Myocyte (in vitro differentiated cells): ENCODE measurements at places on chromosomes 12 and 14.

DNA sequence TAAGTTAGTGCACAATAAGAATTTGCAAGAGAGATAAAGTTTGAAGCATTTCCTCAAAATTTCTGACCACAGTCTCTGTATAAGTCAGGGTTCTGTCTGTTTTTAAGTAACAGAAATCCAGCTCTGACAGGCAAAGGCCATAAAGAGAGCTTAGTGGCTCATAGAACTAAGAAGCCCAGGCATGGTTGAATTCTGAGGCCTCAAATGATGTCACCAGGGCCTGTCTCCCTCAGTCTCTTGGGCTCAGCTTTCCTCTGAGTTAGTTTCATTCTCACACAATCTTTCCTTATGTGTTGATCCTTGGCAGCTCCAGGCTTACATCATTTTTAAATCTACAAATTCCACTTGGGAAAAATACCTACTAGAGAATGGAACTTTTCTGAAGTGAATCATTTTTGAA, 173.4 kb upstream of the ATP2B1 start:
- DNase-seq, result peak; percentile 78

GRCh38 chr14:101001311-101002069, 98.0 kb upstream of the RTL1 start:
- DNase-seq, result no peak

GRCh38 chr14:62079038-62079437, 316.8 kb downstream of the SNAPC1 start:
- no peak for DNase-seq

DNA sequence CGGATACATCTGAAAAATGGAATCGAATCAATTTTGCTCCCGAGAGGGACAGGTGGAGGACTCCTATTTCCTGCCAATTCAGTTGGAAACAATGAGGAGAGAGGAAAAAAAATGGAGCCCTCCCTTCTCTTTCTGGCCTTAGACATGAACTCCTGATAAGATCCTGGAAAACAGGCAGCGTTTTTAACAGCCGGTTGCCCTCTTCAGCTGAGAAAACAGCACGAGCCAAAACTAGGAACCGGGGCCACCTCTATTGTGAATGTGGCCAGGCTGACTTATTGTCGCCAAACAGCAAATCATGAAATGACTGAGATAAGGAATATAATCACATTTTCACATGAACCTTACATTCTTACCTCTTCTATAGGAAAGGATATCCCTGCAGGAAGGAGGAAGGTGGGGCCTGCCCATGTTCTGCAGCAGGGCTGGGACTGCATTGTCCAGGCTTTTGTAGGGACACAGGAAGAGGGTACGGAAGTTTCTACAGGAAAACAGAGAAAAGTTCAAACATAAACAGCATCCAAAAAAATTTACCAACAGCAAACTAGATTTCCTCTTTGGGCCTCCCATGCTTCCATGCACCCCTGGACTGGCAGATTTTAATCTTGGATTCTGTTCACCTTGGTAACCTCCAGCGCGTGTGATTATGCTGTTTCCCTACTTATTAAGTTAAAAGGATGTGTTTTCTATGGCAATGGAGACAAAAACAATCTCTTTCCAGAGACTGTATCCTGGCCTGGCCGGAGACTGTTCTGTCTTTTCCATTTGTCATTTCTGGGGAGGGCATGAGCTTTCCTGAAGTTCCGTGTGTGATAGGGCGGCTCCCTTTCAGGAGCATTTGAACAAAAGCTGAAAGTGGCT, 29.0 kb upstream of the ELK3 start:
- DNase-seq, result no peak

- no peak for DNase-seq
Measured at GRCh38 chr14:24858052-24858451, 191.9 kb downstream of the STXBP6 start.

DNA sequence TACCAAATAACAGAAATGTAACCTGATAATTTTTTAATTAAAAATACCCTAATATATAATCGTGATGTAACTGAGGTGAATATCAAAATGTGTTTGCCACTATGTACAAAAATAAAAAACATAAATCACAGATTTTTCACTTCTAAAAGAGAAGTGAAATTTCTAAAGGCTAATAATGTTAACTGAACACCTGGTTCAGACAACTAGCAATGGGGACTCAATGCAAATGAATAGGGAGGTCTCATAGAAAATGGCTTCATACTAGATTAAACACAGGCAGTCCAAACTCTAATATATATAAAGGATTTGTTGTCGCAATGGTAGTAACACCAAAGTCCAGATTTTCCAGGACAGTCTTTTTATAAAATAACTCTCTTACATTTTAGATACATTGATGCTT, 365.4 kb upstream of the ATP2B1 start:
- DNase-seq, result no peak

DNA sequence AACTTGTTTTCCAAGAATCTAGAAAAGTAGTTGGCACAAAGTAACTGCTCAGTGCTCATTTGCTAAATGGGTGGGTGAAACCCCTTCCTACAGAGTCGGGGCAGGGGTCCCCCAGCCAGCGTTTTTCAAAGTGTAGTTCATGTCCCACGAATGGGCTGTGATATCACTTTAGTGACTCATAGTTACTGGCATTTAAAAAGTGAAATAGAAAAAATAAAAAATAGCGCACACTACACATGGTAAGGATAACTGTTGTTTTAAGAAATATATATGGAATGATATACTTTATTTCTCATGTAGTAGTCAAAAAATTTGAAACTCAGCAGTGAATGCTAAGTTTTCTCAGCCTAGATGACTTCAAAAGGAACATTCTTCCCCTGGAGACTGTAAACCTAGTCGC, 250.4 kb downstream of the CHST11 start:
- DNase-seq, result no peak

DNA sequence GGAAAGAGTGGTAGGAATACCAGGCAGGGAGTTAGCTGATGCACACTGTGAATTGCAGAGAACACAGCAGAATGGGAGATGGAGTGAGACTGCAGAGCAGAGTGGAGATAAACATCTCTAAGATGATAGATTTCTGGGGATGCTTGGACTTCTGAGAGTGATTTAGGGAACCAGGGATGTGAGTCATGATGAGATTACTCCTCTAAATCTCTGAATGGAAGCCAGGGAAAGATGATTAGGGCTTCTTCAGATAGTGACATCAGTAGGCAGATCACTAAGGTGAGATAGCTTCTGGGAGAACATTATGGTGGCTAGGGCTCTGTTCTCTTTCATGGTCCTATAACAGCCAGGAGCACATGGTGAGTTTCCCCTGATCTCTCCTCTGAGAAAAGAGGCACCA, 501.5 kb upstream of the USP15 start:
- DNase-seq, result no peak

GRCh38 chr14:26213846-26214575, 383.8 kb downstream of the NOVA1 start:
- no peak for DNase-seq

DNA sequence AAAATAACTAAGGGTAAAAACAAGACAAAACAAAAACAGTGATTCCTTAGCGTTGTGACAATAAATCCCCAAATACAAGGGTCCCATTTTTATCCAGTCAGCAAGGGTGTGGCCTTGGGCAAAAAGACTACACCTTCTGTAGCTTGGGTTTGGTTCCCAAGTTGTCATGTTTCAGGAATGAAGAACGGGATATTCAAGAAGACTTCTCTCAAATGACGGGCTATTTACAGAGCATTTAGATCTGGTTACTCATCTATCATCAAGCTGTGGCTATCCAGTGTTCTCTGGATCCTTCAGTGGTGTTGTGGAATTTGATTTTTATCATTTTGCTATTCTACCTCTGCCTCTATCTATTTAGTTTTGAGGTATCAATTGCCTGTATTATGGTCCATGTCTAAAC, 219.7 kb downstream of the SLC25A21 start:
- peak; percentile 95 for DNase-seq

DNA sequence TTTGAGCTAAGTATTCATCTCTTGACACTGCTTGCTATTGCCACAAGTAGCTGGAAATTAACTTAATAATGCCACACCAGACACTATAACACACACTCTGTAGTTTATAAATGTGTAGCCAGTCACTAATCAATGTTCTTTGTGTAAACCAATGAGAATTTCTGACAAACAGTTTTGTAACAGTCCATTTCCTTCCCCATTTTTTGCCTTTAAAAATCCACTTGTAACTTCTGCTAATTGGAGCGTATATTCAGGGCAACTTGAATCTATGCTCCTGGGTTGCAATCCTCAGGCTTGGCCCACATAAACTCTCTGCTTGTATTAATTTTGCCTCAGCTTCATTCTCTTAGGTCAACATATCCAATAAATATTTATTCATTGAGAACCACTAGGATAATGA, 125.0 kb upstream of the DHRS4 start:
- no peak for DNase-seq

GRCh38 chr12:105032703-105033357, 46.7 kb downstream of the NOPCHAP1 start:
- no peak for DNase-seq

DNA sequence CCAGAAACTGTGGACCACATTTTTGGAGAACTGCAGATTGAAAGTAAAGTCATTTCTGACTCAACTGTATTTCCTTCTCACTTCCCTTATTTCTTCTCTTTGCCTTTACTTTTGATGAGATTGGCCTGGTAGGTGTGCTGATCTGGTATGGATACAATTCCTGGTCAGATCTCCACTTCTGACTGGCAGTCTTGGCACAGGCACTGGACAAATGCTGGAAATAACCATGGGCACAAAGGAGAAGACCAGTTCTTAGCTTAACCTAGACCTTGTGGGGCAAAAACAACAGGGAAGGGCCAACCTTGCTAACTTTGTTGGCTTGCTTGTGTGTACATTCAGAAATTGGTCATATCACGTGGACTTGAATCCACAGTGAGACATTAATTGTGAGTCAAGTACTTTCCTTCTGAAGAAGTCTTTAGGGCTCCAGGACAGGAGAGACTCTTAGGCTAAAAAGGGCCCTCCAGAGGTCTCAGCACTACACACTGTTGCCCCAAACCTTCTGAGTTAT, 75.0 kb downstream of the DIP2B start:
- DNase-seq, result no peak

- DNase-seq, result no peak
Measured at GRCh38 chr14:67859169-67859749, 39.7 kb downstream of the RAD51B start.

DNA sequence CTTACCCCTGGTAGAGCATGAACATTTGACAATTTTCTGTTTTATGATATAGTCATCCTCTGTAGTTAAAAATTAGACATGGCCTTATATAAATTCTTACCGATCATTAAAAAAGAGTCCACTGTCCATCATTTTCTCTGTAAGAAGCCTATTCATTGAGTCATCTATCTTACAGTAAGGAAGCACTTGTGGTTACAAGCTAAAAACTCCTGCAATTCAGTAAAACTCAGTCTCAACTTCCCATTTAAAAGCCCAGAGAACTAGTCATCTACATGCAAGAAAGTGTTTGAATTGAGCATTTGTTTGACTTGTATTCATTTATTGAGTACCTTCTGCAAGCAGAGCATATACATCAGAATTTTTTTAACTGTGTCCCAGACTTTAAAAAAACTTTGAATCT, 63.3 kb downstream of the GTF2A1 start:
- no peak for DNase-seq

GRCh38 chr12:3523058-3523457, 32.1 kb downstream of the PRMT8 start:
- peak; percentile 69 for DNase-seq

- DNase-seq, result peak; percentile 31
Measured at GRCh38 chr14:55458800-55459515, 18.5 kb upstream of the TBPL2 start.

DNA sequence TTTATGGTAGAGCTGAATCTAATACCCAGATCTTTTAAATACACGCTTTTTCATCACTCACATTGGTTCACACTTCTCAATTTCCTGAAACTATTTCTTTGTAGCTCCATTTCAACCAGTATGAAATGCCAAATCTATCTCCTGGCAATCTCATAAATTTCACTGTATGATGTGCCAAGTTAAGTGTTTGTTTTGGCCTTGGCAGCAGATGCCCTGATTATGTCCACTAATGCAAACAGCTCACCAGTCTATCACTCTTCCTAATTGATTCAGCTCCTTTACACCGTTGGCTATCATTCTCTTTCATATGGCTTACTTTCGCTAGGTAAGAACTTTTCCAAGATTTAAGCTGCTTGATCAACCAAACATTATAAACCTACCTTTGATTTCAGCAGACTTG, 58.6 kb downstream of the ZFC3H1 start:
- DNase-seq, result no peak

DNA sequence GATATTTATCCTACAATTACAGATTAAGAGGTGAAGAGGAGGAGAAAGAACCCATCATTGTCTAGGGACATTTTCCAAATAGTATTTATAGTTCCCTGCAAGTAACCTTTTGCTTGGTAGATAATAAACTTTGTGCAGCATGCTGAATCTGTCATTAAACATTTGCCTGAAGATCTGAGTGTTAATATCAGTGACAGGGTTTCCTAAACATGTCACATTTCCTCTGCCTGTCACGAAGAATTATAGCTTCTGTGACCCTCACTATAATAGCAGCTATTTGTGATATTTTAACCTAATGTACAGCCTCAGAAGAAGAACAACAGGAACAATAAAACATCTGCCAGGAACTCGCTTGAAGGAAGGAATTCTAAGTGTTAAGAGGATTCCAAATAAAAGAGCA, 350.3 kb downstream of the GXYLT1 start:
- DNase-seq, result no peak

DNA sequence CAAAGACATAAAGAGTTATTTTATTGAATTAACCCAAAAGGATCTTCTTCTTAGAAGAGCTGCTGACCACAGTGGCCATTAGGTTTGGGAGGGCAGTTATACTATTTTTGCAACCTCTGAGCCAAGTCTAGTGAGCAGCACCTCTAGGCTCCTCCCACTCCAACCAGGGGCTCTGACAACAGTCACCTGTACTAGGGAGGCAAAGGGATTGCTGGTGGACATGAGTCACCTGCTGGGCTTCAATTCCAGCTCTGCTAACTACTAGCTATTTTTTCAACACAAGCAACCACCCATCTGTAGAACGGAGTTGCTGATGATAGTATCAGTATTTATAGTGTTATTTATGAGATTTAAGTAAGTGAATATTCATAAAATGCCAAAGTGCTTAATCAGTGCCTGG, 166.0 kb downstream of the KLHL28 start:
- DNase-seq, result no peak

DNA sequence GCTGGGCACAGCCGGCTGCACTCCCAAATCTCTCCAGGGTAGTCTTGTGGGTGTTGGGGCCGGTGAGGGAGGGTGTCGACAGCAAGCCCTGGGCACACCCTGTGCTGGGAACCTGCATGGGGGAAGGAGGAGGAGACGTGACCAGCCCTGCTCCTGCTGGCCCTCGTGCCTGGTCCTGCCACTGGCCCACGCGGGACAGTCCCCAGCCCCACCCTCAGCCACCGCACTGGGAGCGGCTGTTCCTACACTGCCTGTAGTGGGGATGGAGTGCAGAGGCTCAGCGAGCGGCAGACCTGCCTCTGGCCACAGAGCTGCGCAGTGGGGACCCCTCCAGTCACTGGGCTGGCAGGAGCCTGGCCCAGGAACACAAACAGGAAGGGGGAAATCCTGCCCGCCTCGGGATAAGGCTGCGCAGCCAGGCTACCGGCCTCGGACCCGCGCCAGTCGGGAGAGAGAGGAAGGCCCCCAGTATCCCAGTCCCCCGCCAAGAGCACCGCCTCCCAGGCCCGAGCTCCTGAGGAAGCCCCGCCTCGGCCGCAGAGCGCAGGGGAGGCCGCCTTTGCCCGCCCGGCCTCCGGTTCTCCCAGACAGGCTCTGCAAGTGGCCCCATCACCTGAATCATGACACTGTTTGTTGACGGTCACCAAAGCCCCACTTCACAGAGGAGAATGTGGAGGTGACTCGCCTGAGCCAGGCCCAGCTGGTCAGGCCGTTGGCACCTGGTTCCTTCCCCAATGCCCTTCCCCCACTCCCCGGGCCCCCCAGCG, 10.6 kb downstream of the AHNAK2 start:
- DNase-seq, result no peak

- no peak for DNase-seq
Measured at GRCh38 chr14:23722675-23723074, 86.5 kb downstream of the DHRS2 start.
